NCI-H345 (cell line): ENCODE measurements at places on chromosomes 11 and 22.

- no peak for DNase-seq
These were observed 29.7 kb downstream of the CD44 start for GRCh38 chr11:35168671-35169070.

- no peak for DNase-seq
These were observed 51.8 kb downstream of the SLC22A12 start for GRCh38 chr11:64642871-64643255.

DNA sequence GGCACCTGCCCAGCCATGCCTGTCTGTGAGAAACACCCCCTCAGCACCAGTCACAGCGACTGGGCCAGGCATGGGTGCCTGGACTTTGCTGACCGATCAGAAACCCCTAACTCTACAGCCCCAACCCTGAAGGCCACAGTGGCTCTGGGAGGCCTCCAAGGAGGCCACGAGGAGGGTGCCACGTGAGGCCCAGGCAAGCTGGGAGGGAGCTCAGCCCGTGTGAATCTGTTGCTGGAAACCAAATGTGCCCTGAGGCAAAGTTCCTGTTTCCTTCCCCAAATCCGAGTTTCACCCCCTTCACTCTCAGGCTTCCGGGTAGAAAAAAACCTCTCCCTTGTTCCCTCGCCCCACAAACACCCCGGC is 1.3 kb downstream of the UNC93B1 start:
- no peak for DNase-seq

DNA sequence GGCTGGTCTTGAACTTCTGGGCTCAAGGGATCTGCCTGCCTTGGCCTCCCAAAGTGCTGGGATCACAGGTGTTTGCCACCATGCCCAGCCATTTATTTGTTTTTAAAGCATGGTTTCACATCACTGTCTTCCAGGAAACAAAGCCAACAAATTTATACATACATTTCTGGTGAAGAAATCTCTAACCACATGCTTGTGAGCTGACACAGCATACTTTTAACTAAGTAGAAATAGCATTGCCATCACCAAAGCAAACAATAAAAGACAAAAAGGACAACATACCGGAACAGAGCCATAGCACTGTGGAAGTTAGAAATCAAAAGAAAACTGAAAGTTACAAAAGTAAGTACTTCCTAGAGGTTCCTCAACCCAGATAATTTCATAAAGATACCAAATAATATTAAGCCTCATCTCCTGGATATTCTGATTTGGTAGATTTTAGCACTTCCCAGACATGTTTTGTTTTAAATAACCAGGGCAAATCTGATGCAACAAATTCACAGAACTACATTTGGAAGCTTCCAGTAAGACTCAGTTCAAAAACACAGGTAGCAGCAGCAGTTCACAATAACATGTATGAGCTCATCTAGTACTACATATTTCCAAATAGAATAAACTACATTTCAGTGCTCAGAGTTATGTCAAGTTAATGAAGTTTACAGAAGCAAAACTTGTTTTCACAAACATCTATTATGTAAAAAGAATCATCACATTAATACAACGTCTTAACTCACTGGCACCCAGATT is 70.6 kb downstream of the RRAS2 start:
- DNase-seq, result no peak

GRCh38 chr11:129543515-129544290 is 168.1 kb downstream of the BARX2 start:
- no peak for DNase-seq
